ENCODE measurements at places on chromosomes 12 and 14. TPM values are rescaled to one million over a fixed set of nuclear protein-coding genes. Genes with fewer than 3 reads are reported as not detected.

- no peak overlapping the region for H3K4me3 ChIP-seq
- no peak overlapping the region for H3K27ac ChIP-seq
- no peaks in the 10 kb centered on the region for H3K27me3 ChIP-seq
Measured at GRCh38 chr12:41981758-41982157, 162.9 kb downstream of the GXYLT1 start.

GRCh38 chr12:62832558-62832957, 102.4 kb downstream of the PPM1H start:
- H3K4me1 ChIP-seq: no peaks in the 10 kb centered on the region
- H3K27ac ChIP-seq: no peak overlapping the region
- H3K36me3 ChIP-seq: no peaks in the 10 kb centered on the region
- no peak overlapping the region for H3K4me3 ChIP-seq
- H3K27me3 ChIP-seq: no peaks in the 10 kb centered on the region
- DNase-seq: no peak

RASAL1 gene
- 9.9 TPM for total RNA-seq

MMP17 gene
- total RNA-seq: 35.7 TPM

C12orf60 gene
- 2.6 TPM for total RNA-seq

KRT8 gene
- 536 TPM for total RNA-seq

All from prostate gland (tissue), 2 donors.